Heart left ventricle (tissue), 16 donors: ENCODE measurements at places on chromosomes 7 and 10. TPM values are rescaled to one million over a fixed set of nuclear protein-coding genes. Genes with fewer than 3 reads are reported as not detected.

Gene TET1
- 0.42 TPM for polyA plus RNA-seq

GRCh38 chr10:107164992-107165391 is 486 bp upstream of the SORCS1 start:
- no peak for DNase-seq

Gene CALML3
- polyA plus RNA-seq, result 0.03 TPM

DNA sequence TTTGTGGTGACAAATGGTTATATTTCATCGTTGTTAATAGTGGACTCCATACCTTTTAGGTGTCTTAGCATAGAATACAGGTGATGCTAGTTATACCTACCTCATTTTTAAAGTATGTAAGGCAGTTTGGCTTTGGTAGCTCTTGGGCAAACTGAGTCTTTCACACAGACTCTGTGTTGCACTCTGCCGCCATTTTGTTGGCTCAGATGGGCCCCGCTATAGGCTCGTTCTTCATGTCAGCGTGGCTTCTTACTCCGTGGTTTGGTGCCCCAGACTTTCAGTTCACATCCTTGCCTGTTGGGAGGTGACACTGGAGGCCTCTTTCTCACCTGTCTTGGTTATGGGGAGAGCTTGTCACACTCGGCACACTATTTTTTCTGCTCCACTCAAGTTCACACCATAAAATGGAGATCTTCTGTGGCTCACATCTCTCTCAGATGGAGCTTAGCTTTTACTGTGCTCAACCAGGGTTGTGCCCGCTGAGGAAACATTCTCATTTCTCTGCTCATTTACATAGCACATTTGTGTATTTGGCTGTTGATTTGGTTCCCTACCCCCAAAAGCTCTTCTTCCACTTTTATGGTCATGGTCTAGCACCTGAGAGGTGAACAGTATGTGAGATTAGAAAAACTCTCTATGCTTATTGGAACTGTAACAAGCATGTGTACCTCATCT is 178.5 kb downstream of the ARID5B start:
- no peak for DNase-seq

- DNase-seq, result no peak
Observed at GRCh38 chr7:117227091-117227490, 95.8 kb downstream of the WNT2 start.

GRCh38 chr7:6279937-6280336 is 7.5 kb upstream of the CYTH3 start:
- DNase-seq, result no peak

GRCh38 chr7:110646804-110647203 is 444.1 kb upstream of the LRRN3 start:
- DNase-seq, result no peak

- no peak for DNase-seq
Observed at GRCh38 chr7:103947026-103947655, 42.3 kb downstream of the RELN start.

Gene TEX47
- polyA plus RNA-seq, result not detected

Gene NEURL1
- 0.07 TPM for polyA plus RNA-seq

Gene ZC3HAV1L
- polyA plus RNA-seq, result 0.46 TPM

GRCh38 chr10:43961523-43962345 is 313.1 kb upstream of the ZNF32 start:
- DNase-seq, result no peak

Gene OR2A5
- not detected for polyA plus RNA-seq

GRCh38 chr10:57979491-57979890 is 288.2 kb downstream of the IPMK start:
- DNase-seq, result no peak

DNA sequence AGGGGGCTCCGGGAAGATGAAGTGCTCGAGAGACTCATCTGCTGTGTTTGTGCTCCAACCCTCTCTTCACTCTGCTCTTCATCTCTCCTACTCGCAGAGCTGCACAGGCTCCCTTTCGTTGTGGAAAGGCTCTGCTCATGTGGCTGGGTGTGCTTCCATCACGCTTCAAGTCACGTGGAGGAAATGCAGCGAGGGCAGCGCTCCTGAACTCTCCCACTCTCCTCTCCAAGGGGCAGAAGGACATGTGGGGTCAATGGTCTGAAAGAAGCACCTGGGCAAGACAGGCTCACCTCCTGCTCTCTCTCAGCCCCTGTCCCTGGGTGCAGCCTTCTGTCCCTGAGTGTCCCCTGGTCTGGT is 72.6 kb downstream of the USP6NL start:
- DNase-seq, result no peak

- no peak for DNase-seq
Observed at GRCh38 chr7:46532571-46532970, 611.5 kb upstream of the IGFBP3 start.

DNA sequence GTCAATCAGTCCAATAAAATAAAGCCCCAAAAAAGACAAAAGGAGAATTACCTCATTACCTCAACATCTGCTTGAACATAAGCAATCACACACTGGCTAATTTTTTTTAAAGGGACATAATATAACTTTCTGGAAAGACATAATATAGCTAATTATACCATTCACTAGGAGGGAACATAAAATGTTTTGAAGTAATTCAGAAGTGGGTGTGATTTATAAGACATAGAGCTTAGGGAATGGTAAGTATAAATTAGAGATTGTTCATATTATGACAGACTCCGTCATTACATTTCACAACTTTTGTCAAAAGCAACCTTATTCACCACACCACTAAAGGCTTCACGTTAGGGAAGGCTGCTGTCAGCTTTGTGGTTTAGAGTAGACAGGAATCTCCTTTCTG is 3.8 kb downstream of the SHTN1 start:
- DNase-seq, result no peak

Gene COBL
- 57.3 TPM for polyA plus RNA-seq

Gene TAS2R41
- not detected for polyA plus RNA-seq

Gene ZNF853
- polyA plus RNA-seq, result 5.7 TPM

Gene SRGN
- polyA plus RNA-seq, result 95.6 TPM

DNA sequence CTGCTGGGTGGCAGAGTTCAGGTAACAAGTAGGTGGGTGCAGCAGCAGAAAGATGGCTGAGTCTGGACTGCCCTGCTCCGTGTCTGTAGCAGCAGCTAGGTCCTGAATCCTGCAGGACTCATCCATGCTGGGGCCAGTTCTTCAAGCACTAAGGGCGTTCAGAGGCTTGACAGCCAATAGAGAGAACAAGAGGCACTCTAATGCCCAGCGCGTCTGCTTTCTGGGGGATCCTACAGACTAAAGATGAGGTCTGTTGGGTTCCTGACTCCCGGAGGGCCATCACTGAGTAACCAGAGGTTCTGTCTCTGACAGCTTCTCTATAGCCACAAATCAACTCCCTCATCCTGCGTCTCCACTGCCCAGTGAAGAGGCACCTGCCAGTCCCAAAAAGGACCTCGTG is 125.5 kb downstream of the PTPN20 start:
- no peak for DNase-seq

DNA sequence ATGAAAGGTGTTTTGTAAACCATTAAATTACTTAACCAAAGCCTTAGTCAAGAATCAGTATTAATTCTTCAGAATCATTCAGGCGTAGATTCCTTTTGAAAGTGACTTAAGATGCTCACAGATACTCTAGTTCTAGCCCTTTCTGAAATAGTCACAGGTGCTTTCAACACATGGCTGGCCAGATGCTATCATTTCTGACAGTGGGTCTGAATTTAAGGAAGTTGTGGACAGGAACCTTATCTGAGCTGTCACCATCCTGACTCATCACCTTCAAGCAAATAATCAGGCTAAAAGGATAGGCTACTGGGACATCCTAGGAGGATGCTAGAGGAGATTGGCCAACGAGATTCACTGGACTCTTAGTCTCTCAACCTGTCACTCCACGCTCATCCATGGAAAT is 501.5 kb downstream of the LRMDA start:
- no peak for DNase-seq

DNA sequence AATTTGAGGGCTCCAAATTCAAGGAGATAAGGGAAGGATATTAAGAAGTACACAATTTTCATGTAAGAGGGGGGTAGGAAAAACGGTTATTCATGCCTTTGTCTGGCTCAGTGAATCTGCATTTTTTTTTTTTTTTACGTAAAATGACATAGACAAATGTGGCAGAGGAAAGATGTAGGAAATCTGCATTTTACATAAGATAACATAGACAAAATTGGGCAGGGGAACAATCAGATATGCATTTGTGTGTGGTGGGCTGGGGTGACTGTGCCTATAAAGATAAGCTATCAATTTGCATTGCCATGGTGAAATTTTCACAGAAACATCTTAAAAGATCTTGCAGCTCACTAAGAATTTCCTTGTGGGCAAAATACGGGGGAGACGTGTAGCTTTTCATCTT is 92.7 kb upstream of the GPR141 start:
- no peak for DNase-seq

- peak; percentile 64 for DNase-seq
Observed at GRCh38 chr10:124728071-124728829, 15.9 kb downstream of the FAM53B start.

GRCh38 chr10:22779331-22780019 is 65.1 kb upstream of the PIP4K2A start:
- no peak for DNase-seq

Gene PCDH15
- 0.04 TPM for polyA plus RNA-seq

DNA sequence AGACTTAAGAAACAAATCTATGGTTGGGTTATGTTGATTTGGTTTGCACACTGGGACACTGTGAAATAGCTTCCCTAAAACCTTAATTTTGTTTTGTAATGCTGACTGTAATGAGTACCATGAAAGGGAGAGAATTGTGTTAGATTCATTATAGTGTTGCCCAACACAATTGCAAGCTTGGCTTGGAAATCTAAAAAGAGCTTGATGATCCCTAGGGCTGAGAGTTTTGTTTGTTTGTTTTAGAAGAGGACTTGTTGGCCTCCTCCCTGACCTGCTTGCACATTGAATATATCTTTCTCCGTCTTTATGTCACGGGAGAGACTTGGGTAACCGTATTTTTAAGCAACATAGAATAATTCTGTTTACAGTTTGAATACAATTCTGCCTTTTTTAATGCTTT is 410.1 kb downstream of the ARL4A start:
- DNase-seq, result no peak

DNA sequence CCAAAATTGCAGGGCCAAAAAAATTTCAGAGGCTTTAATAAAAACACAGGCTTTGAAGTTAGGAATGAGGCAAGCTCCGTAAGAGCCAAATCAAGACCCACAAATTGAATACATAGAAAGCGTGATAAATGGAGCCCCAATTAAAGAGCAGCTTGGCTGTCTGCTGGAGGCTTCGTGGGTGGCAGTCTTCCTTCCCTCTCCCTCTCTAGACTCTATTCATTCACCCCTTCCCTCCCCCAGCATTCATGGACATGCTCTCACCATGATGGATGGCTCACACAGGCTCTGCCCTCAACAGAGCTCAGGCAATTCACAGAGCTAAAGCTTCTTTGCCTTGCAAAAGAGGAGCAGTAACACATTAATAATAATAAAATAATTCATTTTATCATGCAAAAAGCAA is 214.1 kb downstream of the HERPUD2 start:
- DNase-seq, result no peak

DNA sequence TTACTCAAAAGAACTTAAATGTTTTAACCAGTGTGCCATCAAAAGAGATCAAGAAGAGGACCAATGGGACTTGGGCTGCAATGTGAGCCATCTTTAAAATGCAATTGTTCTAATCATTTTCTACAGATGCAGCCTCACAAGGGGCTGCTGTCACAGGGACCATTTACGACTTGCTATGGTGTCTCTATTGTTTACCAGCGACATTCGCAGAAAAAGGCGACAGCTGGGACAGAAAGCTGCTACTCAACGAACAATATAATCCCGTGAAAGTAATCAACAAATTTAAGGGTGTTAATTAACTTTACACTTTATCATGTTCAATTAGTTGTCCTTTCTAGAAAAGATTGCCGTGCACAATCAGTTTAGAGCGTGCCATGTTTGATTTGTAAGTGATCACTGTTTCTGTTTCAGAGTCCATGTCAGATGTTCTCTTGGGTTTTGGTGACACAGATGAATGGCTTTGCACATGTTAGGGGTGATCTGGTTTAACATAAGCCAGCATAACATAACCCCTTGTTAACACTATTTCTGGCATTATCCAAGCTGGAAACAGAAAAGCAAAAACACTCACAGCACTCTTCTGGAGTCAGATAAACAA is 110.8 kb downstream of the HIBADH start:
- no peak for DNase-seq

Gene LRRC18
- not detected for polyA plus RNA-seq

GRCh38 chr10:124935946-124936345 is 6.0 kb upstream of the ZRANB1 start:
- DNase-seq, result no peak

GRCh38 chr7:80932536-80932935 is 13.7 kb upstream of the SEMA3C start:
- no peak for DNase-seq

- no peak for DNase-seq
Observed at GRCh38 chr10:679556-679955, 9.9 kb downstream of the DIP2C start.

DNA sequence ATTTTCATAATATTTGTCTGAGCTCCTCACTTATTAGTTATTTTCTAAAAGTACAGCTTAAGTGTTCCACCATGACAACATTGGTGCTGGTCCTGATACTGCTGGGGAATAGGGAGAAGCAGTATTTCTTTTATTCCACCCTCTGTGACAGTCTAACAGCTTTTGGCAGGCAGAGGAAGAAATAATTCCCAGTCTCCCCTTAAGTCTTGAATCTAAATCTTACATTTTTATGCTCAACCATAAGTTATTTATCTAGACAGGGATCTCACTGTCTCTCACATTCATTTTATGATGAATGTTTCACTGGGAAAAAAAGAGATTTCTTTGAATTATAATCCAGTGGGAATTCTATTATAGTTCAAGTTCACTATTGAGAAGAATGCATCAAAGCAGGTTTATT is 71.5 kb downstream of the MAGI2 start:
- no peak for DNase-seq

GRCh38 chr10:129637846-129638245 is 170.8 kb downstream of the MGMT start:
- DNase-seq, result no peak

GRCh38 chr7:98119256-98119918 is 12.7 kb downstream of the LMTK2 start:
- no peak for DNase-seq

DNA sequence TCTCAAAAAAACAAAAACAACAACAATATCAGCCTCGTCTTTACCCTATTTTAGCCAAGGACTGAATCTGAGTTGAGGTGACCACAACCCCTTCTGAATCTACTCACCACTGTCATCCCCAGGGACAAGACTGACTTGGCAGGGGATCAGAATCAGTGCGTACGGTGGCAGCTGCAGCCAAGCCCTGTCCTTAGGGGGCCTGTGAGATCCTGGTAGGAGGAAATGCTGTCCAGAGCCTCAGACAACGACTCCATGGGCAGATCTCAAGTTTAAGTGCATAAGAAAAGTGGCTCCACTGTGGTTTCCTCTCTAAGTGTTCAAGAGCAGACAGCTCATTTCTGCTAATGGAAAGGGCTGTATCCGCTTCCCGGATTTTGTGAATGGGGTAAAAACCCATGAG is 22.4 kb upstream of the CYTH3 start:
- no peak for DNase-seq

Gene IGFBP1
- not detected for polyA plus RNA-seq

Gene TSPAN13
- polyA plus RNA-seq, result 16.9 TPM

GRCh38 chr10:124870854-124871425 is 69.3 kb downstream of the ABRAXAS2 start:
- DNase-seq, result no peak

Gene GNGT1
- polyA plus RNA-seq, result not detected

Gene EVX1
- polyA plus RNA-seq, result not detected
